Fibroblast of mammary gland (primary cell): ENCODE measurements at places on chromosomes 16 and 17.

GRCh38 chr17:3526491-3526890 is 31.1 kb downstream of the TRPV3 start:
- no peak for DNase-seq

- DNase-seq: no peak
Observed at GRCh38 chr16:19771040-19771439, 53.0 kb downstream of the IQCK start.

DNA sequence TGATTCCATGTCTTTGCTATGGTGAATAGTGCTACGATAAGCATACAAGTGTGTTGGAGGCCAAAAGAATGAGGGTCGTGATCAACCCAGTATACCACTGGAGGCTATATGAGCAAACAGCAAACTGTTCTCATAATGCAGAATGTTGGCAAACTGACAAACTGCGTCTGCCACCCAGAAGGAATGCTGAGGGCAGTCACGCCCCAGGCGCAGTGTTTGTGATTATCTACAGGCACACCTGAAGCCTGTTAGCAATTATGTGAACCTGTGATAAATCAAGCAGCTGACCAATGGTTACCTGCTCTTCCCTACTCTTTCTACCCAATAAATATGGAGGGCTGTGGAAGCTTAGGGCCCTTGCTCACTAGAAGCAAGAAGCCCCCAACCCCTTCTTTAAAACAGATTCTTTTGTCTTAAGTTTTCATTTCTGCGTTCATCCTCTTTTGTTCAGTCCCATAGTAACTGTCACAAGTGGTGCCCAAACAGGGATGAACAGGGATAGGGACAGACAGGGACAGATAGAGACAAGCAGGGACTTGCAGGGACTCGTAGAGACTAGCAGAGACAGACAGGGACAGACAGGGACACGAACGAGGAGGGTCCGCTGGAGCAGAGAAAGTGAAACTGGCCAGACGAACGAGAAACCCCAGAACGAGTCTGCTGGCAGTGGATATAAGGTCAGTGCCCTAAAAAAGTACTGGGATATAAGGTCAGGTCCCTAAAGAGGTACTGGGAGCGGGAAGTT is 25.1 kb downstream of the CD300LG start:
- DNase-seq: no peak

GRCh38 chr17:39238311-39238972 is 12.7 kb upstream of the STAC2 start:
- DNase-seq: no peak

- DNase-seq: peak; percentile 72
Observed at GRCh38 chr16:54493061-54493460, 206.5 kb upstream of the IRX3 start.

DNA sequence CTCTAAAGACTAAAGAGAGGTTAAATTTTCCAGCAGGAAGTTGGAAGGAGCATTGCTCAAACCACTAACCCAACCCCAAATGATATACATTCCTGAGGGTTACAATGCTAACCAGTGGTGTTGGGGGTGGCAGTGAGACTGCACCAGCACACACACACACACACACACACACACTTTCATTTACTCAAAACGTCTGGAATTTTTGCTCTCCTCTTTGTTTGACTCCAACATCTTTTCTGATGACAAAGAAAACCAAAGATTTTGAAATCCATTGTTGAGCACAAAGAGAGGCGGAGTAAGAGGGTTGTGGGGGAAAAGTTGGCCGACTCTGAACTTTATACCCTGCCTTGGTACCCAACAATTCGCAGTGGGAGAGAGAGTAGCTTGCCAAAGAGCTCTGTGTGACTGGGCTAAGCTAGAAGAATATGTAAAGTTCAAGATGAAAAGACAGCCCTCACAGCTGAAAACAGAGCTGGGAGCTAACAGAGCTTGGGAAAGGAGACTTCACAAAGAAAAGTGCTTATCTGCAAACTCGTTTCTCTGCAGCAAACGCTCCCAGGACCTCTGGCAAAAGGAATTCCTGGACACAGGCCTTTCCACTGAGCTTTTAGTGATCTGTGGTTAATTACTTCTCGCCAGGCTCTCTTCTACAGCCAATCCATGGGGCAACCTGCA is 426.0 kb upstream of the CDH11 start:
- DNase-seq: peak; percentile 89

DNA sequence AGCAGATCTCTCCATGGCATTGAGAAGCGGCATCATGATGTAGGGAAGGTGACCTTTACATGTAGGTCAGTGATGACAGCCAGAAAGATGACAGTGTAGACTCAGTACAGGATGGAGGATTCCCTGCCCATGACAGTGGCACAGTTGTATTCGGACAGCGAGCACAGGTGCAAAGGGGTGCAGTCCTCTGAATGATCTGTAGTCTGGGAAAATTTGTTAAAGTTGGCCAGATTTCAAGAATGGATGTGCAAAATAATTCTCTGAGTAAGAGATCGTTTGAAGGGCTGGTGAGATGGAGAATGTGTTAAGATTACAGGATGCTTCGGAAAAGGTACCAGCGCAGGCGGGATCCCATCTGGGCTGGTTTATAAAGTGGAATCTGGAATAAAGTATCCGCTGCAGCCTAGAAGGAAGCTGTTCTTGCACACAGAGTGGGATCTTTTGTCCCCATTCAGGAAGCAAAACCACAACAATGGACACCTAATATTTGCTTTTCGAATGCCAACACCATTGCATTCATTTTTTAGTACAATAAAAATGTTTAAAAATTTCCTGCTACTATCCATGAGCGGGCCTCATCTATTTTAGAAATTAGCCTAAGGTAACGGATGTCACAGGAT is 101.2 kb downstream of the RPTOR start:
- DNase-seq: no peak

- DNase-seq: no peak
Observed at GRCh38 chr16:3908951-3909437, 28.5 kb upstream of the CREBBP start.

- no peak for DNase-seq
Observed at GRCh38 chr17:48992444-48992843, 4.7 kb upstream of the IGF2BP1 start.

DNA sequence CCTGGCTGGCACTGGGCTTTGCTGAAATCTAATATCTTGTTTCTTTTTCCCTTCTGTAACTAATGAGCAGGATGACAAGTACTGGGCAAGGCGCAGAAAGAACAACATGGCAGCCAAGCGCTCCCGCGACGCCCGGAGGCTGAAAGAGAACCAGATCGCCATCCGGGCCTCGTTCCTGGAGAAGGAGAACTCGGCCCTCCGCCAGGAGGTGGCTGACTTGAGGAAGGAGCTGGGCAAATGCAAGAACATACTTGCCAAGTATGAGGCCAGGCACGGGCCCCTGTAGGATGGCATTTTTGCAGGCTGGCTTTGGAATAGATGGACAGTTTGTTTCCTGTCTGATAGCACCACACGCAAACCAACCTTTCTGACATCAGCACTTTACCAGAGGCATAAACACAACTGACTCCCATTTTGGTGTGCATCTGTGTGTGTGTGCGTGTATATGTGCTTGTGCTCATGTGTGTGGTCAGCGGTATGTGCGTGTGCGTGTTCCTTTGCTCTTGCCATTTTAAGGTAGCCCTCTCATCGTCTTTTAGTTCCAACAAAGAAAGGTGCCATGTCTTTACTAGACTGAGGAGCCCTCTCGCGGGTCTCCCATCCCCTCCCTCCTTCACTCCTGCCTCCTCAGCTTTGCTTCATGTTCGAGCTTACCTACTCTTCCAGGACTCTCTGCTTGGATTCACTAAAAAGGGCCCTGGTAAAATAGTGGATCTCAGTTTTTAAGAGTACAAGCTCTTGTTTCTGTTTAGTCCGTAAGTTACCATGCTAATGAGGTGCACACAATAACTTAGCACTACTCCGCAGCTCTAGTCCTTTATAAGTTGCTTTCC is 56.0 kb downstream of the HLF start:
- no peak for DNase-seq

GRCh38 chr17:29140631-29141513 is 39.3 kb downstream of the MYO18A start:
- no peak for DNase-seq

DNA sequence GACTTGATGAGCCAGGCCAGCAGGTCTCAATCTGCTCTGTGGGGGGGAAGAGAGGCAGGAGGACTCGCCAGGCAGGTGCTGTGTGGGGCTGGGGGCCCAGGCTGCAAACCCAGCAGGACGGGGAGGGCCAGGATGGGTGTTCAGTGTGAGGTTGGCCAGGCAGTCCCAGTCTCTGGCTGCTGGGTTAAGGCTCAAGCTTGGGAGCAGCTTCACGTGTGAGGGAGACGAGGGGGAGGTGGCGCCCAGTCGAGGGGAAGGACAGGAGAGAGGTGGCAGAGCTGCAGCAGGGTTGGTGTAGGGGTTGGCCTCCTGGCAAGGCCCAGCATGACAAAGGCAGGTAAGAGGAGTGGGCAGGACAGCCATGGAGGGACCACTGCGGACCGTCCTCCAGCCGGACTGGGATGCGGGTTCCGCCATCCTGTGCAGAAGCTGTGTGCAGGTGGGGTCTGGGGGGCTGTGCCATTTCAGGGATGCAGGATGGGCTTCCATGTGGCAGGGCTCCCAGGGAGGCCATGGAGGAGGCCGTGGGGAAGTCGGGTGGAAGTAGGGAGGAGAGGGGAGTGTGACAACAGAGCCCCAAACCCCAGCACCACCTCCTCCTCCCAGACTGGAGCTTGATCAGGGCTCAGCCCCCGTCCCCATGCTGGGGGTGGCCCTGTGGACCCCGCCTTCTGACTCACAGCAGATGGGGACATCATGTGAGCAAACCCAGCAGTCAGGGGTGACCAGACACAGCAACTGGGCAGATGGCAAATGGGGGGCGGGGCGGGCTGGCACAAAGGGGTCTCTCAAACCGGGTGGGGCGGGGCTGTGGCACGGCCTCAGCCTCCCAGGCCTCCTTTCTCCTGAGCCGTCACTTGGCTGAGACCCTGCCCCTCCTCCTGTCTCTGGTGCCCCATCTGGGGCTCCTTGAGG is 2.8 kb downstream of the ADGRG1 start:
- DNase-seq: no peak

DNA sequence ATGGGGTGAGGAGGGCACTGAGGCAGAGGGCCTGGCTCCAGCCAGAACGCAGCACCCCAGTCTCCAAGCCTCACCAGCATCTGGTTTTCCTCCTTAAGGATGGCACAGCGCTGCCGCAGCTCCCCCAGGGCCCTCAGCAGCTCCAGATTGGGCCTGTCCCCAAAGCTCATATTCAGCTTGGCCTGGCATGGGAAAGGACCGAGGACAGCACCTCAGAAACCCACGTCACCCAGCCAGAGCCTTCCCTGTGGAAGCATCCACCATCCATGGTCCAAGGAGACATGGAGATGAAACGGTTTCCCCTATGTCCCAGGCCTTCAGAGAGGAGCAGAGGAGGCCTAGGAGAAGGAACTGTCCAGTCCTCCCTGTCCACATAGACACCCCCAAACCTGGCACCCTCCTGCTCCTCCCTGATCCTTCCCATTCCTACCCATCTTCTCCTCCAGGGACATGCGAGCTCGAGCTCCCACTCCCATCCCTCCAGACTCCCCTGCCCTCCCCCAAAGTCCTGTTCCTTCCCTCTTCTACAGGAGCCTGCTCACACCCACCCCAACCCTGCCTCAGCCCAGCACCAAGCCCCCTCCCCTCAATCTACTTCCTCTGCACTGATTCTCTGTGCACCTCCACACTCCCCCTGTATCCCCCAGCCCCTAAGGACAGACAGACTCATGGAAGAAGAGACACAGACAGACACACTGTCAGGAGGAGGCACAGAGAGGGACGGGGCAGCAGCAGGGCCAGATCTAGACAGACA is 1.8 kb downstream of the TSPOAP1 start:
- DNase-seq: no peak

DNA sequence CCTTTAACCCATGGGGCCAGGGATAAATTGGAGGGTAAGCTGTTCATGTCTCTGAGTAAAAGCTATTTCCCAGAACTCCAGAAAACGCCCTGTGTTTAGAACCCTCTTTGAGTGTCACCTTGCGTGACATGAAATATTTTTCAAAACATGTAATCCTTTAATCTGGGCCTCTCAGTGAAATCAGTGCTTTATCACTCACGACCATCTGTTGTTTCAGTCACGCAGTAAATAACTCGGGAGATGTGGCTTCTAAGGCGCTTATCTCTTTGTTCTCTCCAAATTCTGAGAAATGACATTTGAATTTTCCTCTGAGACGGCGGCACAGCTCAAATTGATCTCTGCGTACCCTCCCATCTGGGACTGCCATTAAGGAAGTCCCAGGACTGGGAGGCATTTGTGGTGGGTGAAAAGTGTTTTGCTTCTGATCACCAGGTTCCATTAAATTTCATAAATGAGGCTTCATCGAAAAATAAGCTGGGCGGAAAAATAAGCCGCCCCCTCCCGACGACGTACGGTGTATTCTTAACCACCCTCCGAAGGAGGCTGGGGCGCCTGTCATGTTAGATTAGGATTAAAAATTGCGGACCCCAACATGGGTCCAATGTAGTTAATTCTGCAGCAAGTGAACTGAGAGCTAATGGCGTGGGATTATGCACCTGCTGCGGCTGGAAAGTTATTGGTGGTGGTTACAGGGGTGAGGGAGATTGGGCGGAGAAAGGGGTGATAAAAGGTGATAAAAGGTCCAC is 12.7 kb downstream of the WFDC1 start:
- no peak for DNase-seq

GRCh38 chr17:2610195-2611175 is 17.0 kb downstream of the PAFAH1B1 start:
- DNase-seq: peak; percentile 17

DNA sequence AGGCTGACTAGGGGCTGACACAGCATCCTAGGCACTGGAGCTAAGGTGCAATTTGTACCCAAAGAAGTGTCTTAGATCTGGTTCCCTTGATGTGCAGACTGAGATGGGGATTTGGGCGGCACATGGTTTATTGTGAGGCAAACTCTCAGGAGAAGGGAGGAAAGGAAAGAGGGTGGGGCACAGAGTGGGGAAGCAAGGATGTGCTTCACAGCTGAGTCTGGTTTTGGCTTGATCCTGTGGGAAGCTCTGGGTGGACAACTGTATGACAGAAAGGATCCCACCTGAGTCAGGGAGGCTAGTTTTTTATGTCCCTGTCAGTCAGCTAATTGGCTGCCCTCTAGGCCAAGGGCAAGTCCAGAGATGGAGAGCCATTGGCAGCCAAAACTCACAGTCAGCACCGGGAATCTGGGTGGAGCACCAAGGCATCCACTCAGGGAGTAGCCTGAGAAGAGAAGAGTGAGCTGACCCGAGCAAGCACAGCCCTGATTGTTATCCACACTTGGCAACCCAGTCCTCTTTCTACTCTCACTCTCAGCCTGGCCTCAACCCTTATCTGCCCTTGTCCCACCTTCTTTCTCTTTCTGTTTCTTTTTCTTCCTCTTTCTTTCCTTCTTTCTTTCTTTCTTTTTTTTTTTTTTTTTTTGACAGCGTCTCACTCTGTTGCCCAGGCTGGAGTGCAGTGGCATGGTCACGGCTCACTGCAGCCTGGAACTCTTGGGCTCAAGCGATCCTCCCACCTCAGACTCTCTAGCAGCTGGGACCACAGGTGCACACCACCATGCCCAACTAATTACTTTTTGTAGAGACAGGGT is 12.0 kb downstream of the ARL4D start:
- no peak for DNase-seq

- DNase-seq: no peak
Observed at GRCh38 chr17:81840826-81841778, 6.3 kb upstream of the PPP1R27 start.
